ENCODE measurements at places on chromosomes 2 and 18. TPM values are rescaled to one million over a fixed set of nuclear protein-coding genes. Genes with fewer than 3 reads are reported as not detected.

DNA sequence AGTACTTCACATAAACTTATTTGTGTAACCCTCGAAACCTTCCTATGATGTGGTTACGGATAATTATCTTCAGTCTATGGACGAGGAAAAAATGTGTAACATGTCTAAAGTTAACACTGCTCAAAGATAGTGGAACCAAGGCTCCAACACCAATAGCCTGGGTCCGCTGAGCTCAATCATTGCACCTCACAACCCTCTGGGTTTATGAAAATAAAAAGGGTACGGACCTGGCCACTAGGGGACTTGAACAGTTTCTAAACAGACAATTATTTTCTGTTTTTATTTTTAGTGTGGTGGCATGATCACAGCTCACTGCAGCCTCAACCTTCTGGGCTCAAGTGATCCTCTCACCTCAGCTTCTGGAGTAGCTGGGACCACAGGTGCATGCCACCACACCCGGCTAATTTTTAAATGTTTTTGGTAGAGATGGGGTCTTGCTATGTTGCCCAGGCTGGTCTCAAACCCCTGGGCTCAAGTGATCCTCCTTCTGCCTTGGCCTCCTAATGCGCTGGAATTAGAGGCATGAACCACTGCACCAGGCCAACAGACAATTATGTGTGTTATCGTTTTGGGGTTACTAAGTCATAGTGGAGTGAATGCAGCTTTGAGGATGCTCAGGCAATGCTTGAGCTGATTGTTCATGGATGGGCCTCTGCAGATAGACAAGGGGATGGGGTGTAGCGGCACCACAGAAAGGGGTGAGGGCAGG lies 10.1 kb downstream of the CASP8 start:
- DNase-seq, result no peak

DNA sequence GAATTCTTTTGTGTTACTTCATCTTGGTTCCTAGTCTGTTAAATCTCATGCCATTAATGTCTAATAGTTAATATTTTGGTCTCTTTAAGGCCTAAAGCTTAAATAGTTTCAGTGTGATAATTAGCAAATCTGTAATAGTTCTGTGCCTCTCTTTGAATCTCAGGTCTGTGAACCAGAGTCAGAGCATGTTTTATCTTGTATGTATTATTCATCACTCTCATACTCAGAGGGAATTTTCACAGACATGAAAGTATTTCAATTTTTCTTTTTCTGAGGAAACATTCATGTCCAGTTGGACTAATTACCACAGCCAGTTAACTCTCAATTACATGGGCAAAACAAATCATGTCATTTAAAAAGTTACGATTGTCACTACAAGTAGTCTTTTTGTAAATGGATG lies 931.9 kb upstream of the SLC39A10 start:
- no peak for DNase-seq

- peak; percentile 91 for DNase-seq
These were observed 98.6 kb downstream of the IRS1 start for GRCh38 chr2:226701052-226701451.

INPP1 gene
- 6.6 TPM for total RNA-seq

- peak; percentile 89 for DNase-seq
These were observed 33.6 kb downstream of the PLEKHA3 start for GRCh38 chr2:178513876-178514275.

GRCh38 chr2:161321944-161322648 lies 13.9 kb downstream of the PSMD14 start:
- peak; percentile 4 for DNase-seq

APCDD1 gene
- 6.8 TPM for total RNA-seq

- no peak for DNase-seq
These were observed 90.0 kb upstream of the TNP1 start for GRCh38 chr2:216949700-216950413.

GRCh38 chr18:435940-436339 lies 64.6 kb downstream of the COLEC12 start:
- DNase-seq, result peak; percentile 49

HSPD1 gene
- 144 TPM for total RNA-seq

DNA sequence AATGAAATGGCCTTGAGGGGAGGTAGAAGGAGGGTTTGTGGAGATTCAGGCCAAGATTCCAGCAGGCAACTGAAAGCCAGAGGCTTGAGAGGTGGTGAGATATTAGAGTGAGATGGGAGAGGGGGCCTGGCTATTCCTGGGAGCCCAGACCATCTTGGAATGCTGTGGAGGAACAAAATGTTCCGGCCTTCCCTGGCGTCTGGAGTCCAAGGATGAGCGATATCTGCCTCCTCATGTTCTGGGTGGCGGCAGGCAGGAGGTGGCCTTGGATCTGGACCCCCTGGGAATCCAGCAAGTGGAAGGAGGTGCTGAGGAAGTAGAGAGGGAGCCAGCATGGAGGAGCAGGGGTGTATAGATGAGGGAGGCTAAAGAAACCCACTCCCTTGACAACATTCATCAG lies 335.9 kb downstream of the CYP26B1 start:
- DNase-seq, result no peak

- DNase-seq, result no peak
These were observed 1628.0 kb upstream of the PIK3C3 start for GRCh38 chr18:40326985-40327384.

DNA sequence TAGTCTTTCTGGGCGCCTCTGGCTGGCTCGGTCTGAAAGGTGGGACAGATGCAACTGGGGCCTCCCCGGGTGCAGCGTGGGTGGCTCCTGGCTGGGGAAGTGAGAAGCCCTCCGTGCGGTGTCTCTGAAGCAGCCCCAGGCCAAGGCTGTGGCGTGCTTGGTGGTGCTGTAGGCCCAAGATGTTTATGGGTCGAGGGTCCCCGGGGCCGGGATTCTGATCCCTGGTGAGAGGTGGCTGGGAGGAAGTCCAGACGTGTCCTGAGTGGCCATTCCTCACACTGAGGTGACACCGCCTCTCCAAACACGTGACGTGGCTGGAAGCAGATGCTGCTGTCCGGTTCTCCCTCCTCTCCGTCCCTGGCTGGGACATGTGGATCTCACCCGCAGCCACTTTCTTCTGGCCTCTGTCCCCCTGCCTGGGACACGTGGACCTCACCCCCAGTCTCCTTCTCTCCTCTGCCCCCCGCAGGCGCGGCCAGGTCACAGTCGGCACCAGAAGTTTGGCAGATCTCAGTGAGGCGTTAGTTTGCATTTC lies 12.6 kb downstream of the RTP5 start:
- no peak for DNase-seq

DNA sequence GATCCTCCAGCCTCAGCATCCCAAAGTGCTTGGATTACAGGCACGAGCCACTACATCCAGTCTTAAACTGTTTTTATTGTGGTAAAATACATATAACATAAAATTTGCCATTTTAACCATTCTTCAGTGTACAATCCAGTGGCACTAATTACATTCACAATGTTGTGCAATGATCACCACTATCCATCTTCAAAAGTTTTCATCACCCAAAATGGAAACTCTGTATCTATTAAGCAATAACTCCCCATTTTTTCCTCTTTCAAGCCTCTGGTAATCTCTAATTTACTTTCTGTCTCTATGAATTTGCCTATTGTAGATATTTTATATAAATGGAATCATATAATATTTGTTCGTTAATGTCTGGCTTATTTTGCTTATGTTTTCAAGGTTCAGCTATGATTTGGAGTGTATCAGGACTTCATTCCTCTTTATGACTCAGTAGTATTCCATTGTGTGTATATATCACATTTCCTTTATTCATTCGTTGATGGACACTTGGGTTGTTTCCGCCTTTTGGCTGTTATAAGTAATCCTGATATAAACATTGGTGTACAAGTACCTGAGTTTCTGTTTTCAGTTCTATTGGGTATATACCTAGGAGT lies 71.8 kb downstream of the GFPT1 start:
- DNase-seq, result no peak

DNA sequence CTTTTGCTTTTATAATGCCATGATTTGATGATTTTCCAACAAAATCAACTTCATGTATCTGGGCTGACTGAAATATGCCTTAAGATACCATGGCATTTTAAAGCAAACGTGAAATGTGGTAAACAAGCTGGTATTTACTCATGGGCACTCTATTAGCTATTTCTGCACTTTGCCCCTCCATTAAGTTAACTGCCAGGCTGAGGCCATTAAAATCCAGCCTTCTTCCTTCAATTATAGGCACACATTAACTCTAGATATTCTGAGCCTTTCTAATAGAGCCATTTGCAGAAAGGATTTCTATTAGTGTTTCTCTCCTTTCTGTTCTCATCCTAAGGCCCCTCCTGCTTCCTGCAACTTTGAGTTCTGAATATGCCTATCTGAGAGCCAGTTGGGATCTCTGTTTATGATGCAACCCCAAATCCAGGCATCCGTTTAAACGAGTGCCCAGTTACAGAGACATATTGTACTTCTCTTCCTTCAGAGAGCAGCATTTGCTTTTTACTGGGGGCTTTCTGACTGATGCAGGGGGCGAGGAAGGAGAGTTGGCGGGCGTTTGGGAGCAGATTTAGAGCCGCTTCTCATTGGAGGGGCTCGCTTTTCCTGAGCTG lies 1.6 kb upstream of the KCNJ3 start:
- no peak for DNase-seq

- no peak for DNase-seq
These were observed 75.1 kb upstream of the MAP4K4 start for GRCh38 chr2:101622210-101623030.

GRCh38 chr18:3086871-3087270 lies 73.9 kb upstream of the LPIN2 start:
- no peak for DNase-seq

IL36RN gene
- not detected for total RNA-seq

- DNase-seq, result no peak
These were observed 218.3 kb upstream of the TMEM200C start for GRCh38 chr18:6113650-6114049.

INHA gene
- 0.12 TPM for total RNA-seq

GRCh38 chr2:175815537-175815936 lies 186.5 kb downstream of the LNPK start:
- peak; percentile 8 for DNase-seq

- DNase-seq, result no peak
These were observed 67.6 kb downstream of the NEURL3 start for GRCh38 chr2:96437512-96437911.

GRCh38 chr2:8290771-8291352 lies 391.0 kb upstream of the ID2 start:
- DNase-seq, result no peak
